ENCODE measurements at places on chromosomes 4 and X. TPM values are rescaled to one million over a fixed set of nuclear protein-coding genes. Genes with fewer than 3 reads are reported as not detected.
A peak's percentile ranks its signal among the peaks of the same experiment; 100 is the strongest.

The HTRA3 gene
- total RNA-seq, result not detected

The ZFP92 gene
- not detected for total RNA-seq

The APLN gene
- 2.6 TPM for total RNA-seq

The DGKK gene
- total RNA-seq, result not detected

The GYPE gene
- total RNA-seq, result 2.1 TPM

The MAGED4 gene
- total RNA-seq, result 35.2 TPM

The TMEM150C gene
- total RNA-seq, result 0.06 TPM

The VCX gene
- total RNA-seq, result not detected

The GASK1B gene
- total RNA-seq, result 1.3 TPM

The CT45A2 gene
- total RNA-seq, result not detected

The TKTL1 gene
- total RNA-seq, result not detected

The NPY5R gene
- not detected for total RNA-seq

The UTP3 gene
- total RNA-seq, result 12.7 TPM

- DNase-seq, result no peak
Measured at GRCh38 chrX:24080704-24081103, 25.9 kb downstream of the EIF2S3 start.

DNA sequence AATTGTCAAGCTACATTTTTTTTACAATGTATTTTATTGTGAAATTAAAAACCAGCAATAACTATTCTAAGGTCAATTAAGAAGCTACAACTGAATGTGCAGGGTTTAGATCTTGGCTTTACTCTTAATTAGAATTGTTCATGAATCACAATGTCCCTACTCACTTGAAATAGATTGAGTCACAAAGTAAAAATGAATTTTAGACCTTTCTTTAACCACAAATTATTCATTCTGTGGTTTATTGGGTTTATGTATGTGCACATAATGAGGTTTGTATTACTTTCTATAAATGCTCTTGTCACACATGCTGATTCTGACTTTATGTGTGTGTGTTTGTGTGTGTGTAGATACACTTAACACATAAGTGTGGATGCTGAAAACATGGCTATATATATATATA is 647.0 kb upstream of the AADAT start:
- no peak for DNase-seq

GRCh38 chrX:100606753-100607152 is 22.0 kb downstream of the TNMD start:
- no peak for DNase-seq

DNA sequence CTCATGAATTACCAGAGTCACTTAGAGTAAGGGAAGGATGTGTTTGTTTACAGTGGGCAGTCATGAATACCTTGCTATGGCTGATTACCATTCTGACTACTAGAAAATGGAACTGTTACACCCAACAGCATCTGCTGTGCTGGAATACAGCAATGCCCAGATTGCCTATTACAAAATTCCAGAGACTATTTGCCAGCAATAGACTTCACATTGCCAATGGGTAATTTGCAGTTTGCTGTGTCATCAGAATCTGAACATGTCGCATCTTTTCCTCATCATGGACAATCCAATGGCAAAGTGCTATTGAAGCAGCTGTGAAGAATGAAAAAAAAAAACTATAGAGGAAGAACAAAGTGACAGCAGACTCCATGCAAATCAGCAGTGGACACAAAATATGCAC is 356.6 kb downstream of the CXXC4 start:
- DNase-seq, result no peak

GRCh38 chr4:89175611-89176010 is 64.3 kb downstream of the TIGD2 start:
- DNase-seq, result no peak

GRCh38 chrX:46722742-46723568 is 36.0 kb downstream of the SLC9A7 start:
- no peak for DNase-seq

DNA sequence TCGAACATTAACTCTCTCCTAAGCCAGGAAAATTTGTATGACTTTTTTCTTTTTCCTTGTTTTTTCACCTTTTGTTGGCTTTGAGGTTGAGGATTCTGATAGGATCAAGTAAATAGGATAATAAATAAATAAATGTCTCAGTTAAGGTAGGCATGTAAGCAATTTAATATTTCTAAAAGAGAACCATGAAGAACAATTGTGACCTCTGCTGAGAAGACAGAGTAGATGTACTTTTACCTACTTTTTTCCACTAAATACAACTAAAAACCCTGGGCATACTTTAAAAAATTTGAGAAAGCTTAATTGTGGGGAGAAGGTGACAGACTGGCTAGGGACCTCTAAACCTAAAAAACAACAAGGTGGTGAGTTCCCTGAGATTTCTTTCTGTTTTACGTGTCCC is 31.6 kb upstream of the CLNK start:
- no peak for DNase-seq

- DNase-seq, result peak; percentile 65
Measured at GRCh38 chr4:21802406-21802805, 146.2 kb downstream of the KCNIP4 start.

GRCh38 chrX:44011506-44011905 is 38.3 kb upstream of the NDP start:
- DNase-seq, result no peak

GRCh38 chr4:38377195-38377594 is 286.8 kb upstream of the KLF3 start:
- DNase-seq, result no peak

- DNase-seq, result peak; percentile 49
Measured at GRCh38 chr4:145234091-145234706, 53.8 kb upstream of the OTUD4 start.

DNA sequence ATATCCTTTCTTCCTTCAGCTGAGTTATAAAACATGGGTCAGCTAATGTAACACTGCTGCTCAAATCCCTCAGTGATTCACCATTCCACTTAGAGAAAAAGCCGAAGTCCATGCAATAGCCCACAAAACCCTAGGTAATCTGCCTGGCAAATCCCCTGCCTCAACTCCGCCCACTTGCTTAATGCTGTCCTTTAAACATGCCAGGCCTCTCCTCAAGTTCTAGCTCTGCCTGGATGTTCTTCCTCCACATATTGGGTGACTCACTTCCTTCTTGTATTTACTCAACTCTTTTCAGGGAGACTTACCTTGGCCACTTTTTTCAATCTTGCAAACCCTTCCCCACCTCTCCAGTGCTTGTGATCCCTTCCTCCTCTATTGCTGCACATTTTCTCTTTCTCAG is 89.8 kb downstream of the EMCN start:
- no peak for DNase-seq

GRCh38 chrX:11366998-11367595 is 73.9 kb downstream of the AMELX start:
- DNase-seq, result no peak

DNA sequence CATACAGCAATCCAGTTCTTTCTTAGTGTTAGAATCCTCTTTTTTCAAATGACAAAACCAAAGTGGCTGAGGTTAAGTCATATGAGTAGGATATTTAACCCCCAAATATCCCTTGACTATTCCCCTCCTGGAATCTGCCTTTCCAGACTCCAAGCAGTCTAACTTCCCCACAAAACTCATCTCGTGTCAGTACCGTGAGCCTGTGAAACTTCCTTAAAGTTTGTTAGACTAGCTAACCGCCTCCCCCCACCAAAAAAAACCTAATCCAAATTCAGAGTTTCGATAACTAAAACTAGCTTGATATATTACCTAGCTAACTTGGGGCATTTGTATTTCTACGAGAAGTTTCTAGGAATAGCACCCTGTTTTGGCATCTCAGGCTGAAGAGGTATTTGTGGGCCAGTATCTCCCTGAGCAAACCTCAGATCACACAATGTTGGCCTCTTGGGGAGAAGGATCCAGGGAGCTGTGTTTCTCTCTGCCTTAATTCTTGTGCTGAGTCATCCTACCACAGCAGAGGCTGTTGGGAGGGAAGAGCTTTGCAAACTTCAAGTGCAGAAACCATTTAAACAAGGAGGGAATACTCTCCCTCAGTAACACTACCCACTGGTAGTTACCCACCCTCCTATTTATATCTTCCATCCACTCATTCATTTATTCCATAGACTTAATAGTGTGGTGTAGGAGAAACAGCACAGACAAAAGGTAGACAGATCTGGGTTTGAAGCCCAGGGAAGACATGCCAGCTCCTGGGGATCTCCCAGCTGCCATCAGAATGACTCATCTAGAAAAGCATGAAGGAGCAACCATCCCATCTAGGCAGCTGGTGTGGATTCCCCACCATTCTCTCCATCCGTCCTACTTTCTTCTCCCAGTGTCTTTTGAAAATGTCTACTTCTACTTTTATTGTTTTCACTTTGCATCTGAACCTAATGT is 39.3 kb upstream of the TXK start:
- DNase-seq, result peak; percentile 83

DNA sequence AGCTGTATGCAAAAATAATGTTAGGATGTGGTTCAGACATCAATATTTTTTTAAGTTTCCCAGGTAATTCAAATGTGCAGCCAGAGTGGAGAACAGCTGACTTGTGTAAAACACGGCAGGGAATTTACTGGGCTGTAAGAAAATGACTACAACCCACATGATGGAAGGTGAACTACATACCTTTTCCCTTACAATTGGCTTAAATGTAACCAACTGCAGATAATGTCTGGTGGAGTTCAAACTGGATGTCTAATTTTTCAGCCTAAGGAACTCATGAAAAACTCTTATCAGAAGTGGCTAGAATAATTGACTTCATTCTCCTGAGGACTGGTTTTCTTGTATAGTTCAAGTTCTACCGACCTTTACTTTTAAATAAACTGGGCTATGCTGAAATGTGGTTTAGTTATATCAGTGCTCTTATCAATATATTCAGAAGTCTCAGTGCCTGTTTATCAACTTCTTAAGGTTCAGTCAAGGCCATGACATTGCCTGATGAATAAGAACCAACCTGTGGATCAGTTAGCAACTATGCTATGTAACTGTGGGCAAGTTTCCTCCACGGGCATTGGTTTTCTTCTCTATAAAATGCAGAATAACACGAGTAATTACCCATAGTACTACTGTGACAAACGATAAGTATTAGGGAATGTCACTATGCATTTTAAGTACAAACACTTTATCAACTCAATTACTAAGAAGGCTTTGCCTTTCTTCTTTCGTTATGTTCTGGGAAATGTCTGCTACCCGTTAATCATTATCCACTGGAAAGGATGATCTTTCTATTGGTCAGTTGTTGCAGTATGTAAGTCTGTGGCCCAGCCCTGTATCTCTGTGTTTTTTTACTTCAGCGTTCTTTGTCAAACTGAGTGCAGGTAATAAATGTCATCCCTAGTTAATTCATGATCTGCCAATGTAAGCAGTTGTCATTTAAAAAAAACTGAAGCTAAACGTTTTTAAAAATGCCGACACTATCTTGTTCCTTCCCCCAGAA is 181.6 kb downstream of the PCDH7 start:
- no peak for DNase-seq

DNA sequence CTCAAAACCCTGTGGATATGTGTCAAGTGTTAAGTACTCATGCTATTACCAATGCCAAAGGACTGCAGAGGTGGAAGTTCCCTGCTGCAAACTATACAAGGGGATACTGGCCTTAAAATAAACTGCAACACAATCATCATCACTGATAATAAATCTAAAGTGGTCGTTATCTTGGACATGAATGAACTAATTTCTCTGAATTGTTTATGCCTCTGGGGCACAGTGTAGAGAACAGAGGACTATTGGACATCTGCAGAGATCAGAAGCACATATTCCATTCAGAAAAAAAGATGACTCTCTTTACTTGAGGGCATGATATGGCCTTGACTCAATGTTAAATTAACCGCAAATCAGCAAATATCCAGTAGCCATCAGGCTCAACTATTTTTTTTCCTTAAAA is 542.6 kb upstream of the IGFBP7 start:
- no peak for DNase-seq

DNA sequence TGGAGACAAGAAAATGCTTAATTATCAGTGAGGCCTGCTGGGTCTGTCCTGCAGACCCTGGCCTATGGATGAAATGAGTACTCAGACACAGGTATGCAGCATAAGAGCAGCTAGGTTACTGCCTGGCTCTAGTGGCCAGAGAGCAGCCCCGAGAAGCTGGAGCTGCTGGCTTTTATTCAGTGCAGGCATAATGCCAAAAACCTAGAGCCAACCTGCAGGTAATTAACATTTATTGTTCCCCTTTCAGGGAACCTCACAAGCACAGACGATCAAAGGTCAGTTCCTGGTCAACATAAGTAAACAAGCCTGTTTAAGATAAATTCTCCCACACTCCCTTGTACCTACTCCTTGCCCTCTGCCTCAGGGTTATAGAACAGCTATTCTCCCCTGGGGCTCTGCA is 13.3 kb downstream of the IDS start:
- DNase-seq, result no peak

- DNase-seq, result peak; percentile 90
Measured at GRCh38 chr4:169070071-169070894, 60.2 kb upstream of the CBR4 start.

- peak; percentile 88 for DNase-seq
Measured at GRCh38 chrX:13029887-13030771, 14.3 kb downstream of the FAM9C start.

DNA sequence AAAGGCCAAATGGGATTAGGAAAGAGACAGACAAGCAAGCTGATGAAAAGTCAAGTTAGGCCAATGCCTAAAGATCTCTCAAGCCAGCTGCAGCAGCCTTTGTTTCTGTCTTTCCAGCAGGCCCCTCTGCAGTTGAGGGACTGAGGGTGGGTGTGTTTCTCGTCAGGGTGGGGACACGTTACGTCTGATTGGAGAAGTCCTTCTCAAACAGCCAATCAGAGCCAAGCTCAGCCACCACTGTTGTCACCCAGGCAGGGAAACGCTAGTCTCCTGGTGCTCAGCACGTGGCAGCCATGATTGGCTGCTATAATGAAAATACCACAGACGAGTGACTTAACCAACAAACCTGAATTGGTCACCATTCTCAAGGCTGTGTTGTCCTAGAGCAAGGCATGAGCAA is 177.1 kb upstream of the LCORL start:
- no peak for DNase-seq

GRCh38 chr4:62279689-62280088 is 1079.6 kb downstream of the ADGRL3 start:
- no peak for DNase-seq

DNA sequence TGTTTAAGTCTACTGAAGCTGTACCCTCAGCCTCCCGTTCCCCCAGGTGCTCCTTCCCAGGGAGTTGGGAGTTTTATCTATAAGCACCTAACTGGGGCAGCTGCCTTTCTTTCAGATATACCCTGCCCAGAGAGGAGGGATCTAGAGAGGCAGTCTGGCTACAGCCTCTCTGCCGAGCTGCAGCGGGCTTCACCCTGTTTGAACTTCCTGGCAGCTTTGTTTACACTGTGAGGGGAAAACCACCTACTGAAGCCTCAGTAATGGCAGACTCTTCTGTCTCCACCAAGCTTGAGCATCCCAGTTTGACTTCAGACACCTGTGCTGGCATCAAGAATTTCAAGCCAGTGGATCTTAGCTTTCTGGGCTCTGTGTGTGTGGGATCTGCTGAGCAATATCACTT is 122.5 kb downstream of the MAGEE1 start:
- DNase-seq, result no peak

DNA sequence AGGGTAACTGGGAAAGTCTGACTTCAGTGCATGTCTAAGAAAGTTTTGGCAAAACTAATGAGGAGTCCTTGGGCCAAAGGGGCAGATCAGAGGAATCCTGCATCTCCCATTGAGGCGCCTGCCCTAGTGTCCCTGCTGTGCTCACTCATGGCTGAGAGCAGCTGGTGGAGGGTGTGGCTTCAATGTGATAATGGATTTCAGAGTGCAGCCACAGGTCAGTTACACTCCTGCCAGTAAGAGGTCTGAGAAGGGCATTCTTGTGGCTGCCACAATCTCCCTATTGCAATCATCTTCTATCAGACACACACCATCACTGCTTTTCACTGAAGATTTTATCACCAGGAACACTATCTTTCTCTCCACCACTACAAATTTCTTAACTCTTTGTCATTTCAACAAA is 457.1 kb downstream of the MID1IP1 start:
- DNase-seq, result no peak
